ENCODE measurements at places on chromosomes 12 and 14. TPM values are rescaled to one million over a fixed set of nuclear protein-coding genes. Genes with fewer than 3 reads are reported as not detected.
A peak's percentile ranks its signal among the peaks of the same experiment; 100 is the strongest.

GRCh38 chr14:64117671-64118402, 176.3 kb downstream of the ESR2 start:
- no peak for DNase-seq

GRCh38 chr14:104477666-104478380, 101.7 kb upstream of the C14orf180 start:
- DNase-seq: no peak

DNA sequence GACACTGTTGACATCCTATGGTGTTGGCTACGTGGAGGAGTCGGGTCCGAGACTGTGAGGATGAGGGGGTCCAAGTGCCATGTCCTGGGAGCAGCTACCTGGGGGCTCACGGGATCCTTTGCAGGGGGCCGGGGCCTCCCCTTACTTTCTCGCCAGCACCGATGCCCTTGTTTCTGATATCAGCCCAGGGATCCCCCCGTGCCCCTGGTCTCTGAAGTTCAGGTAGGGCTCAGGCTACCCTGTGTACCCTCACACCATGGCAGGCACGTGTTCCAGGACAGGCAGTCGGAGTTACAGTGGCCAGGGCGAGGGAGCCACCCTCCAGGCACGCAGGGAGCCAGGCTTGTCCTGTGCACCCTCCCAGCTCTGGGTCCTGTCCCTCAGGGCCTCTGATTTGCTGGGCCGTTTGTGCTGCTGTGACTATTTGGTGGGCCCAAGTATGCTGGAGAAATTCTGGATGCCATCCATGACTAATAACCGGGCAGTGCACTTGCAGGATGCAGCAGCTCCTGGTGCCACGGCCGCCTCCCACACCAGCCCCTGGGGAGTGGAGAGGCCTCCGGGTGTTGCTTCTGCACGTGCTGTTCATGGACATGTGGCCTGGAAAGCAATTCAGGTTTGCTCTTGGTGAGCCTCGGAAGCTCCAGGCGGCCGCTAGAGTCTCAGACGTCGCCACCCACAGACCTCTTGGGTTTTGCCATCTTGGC, 93.1 kb upstream of the SFSWAP start:
- DNase-seq: no peak

DNA sequence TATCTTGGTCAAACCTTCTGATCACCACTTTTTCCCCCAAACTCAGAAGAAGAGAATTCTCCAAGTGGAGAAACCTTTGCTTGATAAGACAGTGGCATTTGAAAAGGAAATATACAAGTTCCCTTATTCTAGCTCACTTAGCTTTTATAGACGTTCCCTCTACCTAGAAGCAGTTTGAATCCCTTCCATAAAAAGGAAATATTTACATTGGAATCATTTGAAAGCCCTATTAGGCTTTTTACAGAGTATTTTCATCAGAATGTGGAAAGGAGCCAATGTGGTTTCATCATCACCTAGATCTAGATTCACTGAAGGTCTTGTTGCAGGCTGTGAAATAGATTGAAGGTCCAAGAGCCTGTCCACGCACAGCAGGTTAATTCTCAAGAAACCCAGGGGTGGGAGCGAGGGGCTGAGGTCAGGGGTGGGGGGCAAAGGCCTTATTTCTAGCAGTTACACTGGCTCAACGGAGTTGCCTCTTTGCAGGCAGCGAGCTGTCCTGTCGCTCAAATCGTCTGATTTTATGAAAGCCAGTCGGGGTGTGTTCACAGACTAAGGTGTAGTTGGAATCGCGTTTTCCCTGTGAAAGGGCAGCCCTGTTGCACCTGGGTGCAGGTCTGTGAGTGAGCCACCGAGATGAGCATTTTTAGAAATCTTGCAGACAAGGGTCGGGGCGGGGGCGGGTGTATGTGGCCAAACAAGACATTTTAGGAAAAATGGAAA, 45.6 kb downstream of the AACS start:
- DNase-seq: no peak

- no peak for DNase-seq
Measured at GRCh38 chr12:120159509-120160237, 34.8 kb downstream of the GCN1 start.

- DNase-seq: no peak
Measured at GRCh38 chr12:124045671-124046455, 72.8 kb downstream of the ZNF664 start.

- DNase-seq: no peak
Measured at GRCh38 chr12:121620333-121620891, 5.9 kb upstream of the ORAI1 start.

DNA sequence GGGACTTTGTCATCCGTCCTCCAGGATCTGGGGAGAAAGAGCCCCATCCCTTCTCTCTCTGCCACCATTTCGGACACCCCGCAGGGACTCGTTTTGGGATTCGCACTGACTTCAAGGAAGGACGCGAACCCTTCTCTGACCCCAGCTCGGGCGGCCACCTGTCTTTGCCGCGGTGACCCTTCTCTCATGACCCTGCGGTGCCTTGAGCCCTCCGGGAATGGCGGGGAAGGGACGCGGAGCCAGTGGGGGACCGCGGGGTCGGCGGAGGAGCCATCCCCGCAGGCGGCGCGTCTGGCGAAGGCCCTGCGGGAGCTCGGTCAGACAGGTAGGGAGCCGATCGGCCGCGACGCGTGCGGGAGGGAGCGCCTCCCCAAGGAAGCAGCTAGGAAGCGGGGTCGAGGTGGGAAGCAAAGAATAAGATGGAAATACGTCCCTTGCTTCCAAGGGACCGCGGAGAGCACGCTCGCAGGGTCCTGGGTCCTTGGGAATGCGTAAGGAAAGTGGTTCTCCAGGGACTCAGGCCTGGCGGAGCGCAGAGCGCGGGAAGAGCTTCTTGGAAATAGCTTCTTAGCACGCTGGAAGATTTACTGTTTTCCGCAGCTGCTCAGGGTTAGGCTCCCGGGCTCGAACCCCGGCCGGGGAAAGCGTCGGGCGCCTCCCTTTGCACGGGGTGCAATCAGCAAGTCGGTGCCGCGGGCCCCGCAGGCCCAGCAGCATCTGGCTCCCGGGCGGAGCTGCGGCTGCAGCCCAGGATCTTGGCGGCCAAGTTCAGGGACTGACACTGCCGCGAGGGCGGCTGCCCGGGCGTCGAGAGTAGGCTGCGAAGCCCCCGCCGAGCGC, 457 bp downstream of the SOCS2 start:
- no peak for DNase-seq

DNA sequence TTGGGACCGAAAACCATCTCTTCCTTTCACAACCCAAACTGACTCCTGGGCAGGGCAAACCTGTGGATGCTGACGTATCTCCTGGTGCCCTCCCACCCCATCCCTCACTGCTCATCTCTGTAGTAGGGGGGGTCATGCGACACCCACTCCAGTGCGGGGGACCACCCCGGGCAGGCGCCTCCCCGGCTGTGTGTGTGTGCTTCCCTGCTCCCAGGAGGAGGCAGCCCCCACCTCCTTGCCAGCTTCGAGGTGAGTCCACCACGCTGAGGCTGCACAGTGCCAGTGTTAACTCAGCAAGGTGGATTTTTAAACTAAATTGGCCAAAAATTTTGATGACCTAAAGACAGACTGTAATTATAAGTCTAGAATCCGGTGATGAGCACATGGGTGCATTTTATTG, 46.2 kb upstream of the BEGAIN start:
- DNase-seq: no peak

DNA sequence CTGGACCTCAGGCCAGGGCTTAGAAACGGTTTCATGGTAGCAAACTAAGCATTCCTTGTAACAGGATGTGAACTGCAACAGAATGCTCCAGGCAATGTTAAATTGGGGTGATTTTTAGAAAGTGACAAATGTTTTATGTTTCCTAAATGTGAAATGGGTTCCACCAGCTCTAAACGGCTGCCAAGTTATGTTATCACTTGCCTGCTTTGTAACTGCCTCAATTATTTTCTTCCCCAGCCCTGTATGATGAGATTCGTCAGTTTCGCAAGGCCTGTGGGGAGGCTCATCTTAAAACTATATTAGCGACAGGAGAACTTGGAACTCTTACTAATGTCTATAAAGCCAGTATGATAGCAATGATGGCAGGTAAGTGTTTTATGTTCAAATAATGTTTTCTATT, 70.9 kb downstream of the DERA start:
- peak; percentile 24 for DNase-seq

GRCh38 chr14:101406921-101407320, 154.4 kb upstream of the DIO3 start:
- DNase-seq: no peak

DNA sequence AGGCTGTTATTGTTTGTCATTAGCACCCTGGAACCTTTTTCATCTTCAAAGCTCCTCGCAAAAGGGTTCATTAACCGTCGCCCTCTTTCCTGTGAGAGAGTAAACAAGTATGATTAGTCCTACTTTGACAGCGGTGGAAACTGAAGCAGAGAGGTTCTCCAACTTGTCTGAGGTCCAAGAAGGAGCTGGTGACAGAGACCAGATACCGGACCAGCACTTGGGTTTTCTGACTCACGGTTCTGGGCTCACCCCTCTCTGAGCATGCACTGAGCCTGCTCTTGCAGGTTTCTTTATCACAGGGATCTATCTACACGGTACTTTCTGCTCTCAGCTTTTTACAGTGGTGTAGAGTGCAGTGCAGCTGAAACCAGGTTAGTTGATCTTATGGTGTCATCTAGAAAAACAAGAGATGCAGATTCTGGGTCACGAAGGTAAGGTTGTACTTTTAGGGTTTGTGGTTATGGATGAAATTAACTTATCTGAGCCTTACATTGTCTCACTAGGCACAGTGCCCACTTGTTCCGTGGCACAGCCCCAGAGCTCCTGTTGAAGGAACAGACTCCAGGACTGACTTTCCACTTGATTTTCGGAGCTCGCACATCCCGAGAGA, 62.1 kb downstream of the PPP2R5C start:
- no peak for DNase-seq

DNA sequence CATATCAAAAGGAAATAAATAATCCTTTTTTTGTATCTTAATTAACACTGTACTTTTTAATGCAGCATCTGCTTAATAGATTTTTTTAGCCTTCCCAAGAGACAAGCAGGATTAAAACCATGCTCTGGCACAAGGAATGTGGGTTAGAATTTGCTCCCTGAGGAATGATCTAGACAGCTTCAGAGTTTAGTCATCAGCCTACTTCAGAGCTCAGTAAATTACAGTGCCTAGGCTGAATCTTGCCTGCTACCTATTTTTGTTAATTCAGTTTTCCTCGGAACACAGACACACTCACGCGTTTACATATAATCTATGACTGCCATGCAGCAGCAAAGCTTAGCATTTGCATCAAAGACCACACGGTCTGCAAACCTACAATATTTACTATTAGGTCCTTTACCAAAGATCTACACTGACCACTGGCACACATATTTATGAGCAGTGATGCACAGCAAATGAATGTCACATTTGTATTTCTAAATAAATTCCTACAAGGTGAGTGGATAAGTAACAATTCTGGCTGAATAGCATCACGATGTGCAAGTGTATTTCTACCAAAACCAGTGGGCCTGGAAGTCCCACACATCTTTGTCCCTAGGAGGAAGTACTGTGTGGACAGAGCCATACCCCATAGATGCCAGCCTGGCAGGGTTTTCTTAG, 309.8 kb upstream of the TMEM132C start:
- no peak for DNase-seq

GRCh38 chr14:56903304-56903969, 93.2 kb upstream of the OTX2 start:
- no peak for DNase-seq

- DNase-seq: no peak
Measured at GRCh38 chr12:118332511-118332910, 40.2 kb downstream of the TAOK3 start.

GRCh38 chr12:109724321-109724892, 10.8 kb downstream of the FAM222A start:
- no peak for DNase-seq

ACVRL1 gene
- 9.1 TPM for total RNA-seq

SLC17A8 gene
- total RNA-seq: not detected

BDKRB2 gene
- 8.7 TPM for total RNA-seq

BMP4 gene
- total RNA-seq: 14.5 TPM

LHX5 gene
- not detected for total RNA-seq

GLI1 gene
- 1.6 TPM for total RNA-seq

OR11H12 gene
- not detected for total RNA-seq

SLCO1B3 gene
- total RNA-seq: not detected
